Gastrocnemius medialis (tissue), 4 donors: ENCODE measurements at places on chromosomes 4 and X.

GRCh38 chr4:99540277-99540939 is 23.4 kb downstream of the TRMT10A start:
- H3K27ac ChIP-seq, result no peak overlapping the region
- no peak for DNase-seq
- no peaks in the 10 kb centered on the region for H3K36me3 ChIP-seq
- H3K4me1 ChIP-seq, result no peaks in the 10 kb centered on the region
- no peaks in the 10 kb centered on the region for H3K27me3 ChIP-seq

GRCh38 chr4:106329041-106329618 is 12.8 kb downstream of the AIMP1 start:
- no peak overlapping the region for H3K4me3 ChIP-seq
- no peaks in the 10 kb centered on the region for H3K27me3 ChIP-seq
- no peak for DNase-seq
- H3K27ac ChIP-seq, result no peak overlapping the region
- H3K4me1 ChIP-seq, result no peaks in the 10 kb centered on the region
- peaks cover 8% of the 10 kb centered on the region for H3K36me3 ChIP-seq

DNA sequence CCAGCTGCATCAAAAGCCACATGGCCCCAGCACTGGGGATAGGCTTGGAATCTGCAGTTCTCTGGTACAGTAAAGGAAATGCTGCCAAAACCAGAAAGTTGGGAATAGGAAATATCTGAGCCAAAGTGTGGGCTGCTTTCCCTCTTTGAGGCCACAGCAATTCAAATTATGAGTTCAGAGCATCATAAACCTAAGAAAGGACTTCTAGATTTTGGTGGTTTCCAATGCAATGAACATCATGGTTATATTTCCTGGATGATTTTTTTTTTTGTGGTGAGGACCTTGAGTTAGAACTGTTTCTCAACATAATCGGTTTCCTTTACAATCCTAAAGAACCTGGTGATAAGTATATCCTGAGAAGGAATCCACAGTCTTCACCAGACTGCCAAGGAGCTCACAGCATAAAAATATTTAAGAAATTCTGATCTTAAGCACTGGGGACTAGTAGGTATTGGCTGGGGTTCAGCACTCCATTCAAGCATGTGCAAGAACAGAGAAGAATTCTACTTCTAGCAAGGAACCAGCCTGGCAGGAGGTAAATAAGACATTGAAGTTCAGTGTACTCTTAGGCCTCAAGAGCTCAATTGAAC is 29.8 kb upstream of the ARHGAP24 start:
- H3K27me3 ChIP-seq, result no peaks in the 10 kb centered on the region
- no peak for DNase-seq
- no peaks in the 10 kb centered on the region for H3K4me1 ChIP-seq
- H3K4me3 ChIP-seq, result no peak overlapping the region
- H3K36me3 ChIP-seq, result no peaks in the 10 kb centered on the region
- H3K27ac ChIP-seq, result no peak overlapping the region

DNA sequence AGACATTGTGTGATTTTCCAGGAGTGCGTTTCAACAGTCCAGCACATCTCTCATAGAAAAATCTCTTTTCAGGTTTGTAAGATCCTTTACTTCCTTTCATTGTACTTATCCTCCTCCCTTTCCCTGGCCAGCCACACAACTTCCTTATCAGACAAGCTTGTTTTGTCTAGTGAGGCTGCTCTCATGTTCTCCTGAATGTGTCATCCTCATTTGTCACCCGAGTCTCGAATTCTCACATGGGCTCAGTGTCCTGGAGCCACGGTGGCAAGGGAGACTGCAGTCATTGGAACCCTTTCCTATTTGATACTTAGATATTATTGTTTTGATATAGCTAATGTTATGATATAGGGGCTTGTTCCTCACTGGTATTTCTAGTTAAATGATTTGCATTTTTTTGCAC is 16.9 kb downstream of the SYNPO2 start:
- no peaks in the 10 kb centered on the region for H3K27me3 ChIP-seq
- H3K4me1 ChIP-seq, result peaks cover 20% of the 10 kb centered on the region
